PC-3 (cell line): ENCODE measurements at places on chromosomes 2 and 18. TPM values are rescaled to one million over a fixed set of nuclear protein-coding genes. Genes with fewer than 3 reads are reported as not detected.

DNA sequence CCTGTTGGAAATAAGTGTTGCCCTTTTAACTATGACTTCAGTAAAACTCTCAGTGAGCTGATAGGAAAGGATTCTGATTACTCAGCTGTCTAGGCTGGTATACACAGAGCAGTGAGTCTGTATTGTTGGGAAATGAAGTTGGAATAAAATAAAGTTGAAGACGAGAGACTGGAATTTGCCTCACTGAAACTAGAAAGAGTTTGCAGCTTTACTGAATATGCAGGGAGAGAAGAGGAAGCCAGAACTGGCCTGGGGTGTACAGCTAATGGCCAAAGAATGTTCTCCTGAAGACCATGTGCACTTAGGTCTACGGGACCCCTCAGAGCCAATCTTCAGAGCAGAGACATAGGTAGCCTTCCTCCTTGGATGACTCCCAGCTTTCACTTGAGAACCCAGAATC is 26.5 kb downstream of the EIF4E2 start:
- DNase-seq = no peak

DNA sequence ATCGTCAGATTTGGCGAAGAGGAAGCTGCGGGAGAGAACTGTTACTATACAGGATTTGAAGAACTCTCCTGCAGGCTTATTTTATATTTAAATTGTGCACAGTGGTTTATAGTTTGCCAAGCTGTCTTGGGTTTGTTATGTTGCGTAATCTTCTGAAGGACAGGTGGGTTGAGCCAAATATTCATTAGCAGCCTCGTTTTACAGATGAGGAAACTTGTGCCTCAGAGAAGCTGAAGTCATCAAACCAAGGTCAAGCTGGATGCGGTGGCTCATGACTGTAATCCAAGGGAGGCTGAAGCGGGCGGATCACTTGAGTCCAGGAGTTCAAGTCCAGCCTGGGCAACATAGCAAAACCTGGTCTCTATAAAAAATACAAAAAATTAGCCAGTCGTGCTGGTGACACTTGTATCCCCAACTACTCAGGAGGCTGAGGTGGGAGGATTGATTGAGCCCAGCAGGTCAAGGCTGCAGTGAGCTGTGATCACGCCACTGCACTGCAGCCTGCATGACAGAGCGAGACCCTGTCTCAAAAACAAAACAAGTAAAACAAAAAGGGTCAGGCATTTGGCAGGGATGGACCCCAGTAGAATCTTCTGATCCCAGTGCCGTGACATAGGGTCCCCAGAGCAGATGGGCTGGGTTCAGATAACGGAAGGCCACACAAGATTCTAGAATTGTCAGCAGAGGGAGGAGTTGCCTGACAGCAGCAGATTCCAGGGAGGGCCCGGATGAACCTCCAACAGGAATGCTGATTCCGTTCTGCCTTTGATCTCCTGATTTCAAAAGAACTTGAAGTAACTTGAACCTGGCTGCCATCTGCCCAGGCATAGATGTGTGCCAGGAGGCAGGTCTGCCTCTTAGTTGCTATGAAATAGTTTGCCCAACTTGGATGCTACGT is 50.6 kb downstream of the SH3BP4 start:
- peak; percentile 6 for DNase-seq

- no peak for DNase-seq
These were observed 812 bp downstream of the SOWAHC start for GRCh38 chr2:109614715-109615636.

The KCNG2 gene
- not detected in 2 replicates for total RNA-seq

DNA sequence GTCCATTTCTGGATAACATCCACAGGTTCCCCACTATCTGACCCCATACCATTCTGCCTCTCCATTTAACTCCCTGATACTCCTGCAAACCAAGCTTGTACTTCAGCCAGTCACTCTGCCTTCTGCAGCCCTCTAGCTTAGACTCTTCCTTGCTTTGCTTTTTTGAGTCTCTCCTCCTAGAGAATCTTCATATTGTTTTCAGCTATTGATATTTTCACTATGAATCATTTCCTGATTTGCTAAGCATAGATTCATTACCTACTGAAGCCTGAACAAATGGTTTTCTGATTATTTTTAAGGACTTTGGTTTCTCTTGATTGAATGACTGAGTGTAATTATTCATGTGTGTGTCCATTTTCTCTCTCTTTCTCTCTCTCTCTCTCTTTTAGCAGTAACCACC is 2102.3 kb upstream of the CELF4 start:
- no peak for DNase-seq

DNA sequence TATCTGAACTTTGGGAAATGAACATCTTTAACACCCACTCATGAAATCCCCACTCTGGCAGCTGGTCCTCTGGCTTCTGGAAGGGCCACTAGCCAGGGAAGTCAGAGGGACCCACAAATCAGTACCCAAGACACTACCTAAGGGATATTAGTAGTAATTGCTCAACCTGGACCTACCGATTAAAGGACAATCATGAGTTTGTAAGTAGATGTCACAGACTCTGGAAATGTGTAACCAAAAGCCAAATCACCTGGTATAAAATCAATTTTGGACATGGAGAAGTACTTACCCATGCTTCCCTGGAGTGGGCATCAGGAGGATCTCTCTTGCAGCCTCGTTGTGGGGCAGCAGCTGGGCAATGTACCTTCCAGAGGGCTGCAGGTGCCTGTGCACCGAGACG is 389.8 kb downstream of the ALK start:
- no peak for DNase-seq
